Iris pigment epithelial cell (primary cell): ENCODE measurements at places on chromosomes 7 and 10.

GRCh38 chr10:97771055-97771891 is 526 bp downstream of the SFRP5 start:
- DNase-seq = peak; percentile 52

GRCh38 chr10:18414061-18414460 is 237.3 kb downstream of the NSUN6 start:
- no peak for DNase-seq

DNA sequence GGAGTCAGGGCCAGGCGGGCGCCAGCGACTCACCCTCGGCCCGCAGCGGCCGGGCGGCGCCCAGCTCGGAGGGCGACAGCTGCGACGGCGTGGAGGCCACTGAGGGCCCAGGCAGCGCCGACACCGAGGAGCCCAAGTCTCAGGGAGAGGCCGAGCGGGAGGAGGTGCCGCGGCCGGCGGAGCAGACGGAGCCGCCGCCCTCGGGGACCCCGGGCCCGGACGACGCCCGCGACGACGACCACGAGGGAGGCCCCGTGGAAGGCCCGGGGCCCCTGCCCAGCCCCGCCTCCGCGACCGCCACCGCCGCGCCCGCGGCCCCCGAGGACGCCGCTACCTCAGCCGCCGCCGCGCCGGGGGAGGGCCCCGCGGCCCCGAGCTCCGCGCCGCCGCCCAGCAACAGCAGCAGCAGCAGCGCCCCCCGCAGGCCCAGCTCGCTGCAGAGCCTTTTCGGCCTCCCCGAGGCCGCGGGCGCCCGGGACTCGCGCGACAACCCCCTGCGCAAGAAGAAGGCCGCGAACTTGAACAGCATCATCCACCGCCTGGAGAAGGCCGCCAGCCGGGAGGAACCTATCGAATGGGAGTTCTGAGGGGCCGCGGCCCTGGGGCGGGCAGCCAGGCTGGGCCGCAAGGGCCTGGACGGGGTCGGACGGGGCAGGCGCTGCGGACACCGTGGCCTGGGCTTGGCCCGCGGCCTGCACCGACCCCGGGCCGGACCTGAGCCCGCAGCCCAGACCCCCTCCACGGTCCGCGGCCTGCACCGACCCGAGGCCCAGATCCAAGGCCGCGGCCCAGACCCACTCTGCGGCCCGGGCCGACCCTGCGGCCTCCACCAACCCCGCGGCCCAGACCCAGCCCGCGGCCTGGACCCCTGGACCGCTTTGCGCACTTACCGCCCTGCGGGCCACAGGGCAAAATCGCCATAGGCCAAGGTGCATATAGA is 37.9 kb upstream of the SH2B2 start:
- no peak for DNase-seq

GRCh38 chr7:106313966-106314365 is 29.2 kb upstream of the NAMPT start:
- peak; percentile 9 for DNase-seq

- peak; percentile 17 for DNase-seq
These were observed 964.0 kb downstream of the GATA3 start for GRCh38 chr10:9018195-9019173.
